ENCODE measurements at places on chromosomes 11 and 22.

GRCh38 chr11:61281581-61282250 lies 13.4 kb downstream of the VWCE start:
- no peak for DNase-seq

DNA sequence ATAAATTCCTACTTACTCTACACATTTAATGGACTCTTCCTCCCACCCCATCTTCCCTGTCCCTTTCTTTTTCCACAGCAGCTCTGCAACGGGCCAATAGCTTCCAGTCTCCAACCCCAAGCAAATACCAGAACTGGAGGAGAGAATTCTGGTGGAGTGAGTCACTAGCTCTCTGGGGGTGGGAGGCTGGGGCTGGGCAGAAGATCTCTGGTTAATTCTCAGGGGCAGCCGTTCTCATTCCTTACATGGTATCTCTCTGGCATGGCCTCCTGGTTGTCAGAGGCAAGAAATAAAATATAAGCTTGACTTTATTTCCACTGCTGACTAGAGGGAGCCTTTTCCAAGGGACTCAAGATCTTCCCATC lies 90.4 kb upstream of the PARVA start:
- no peak for DNase-seq

GRCh38 chr11:11667056-11667455 lies 45.3 kb upstream of the GALNT18 start:
- no peak for DNase-seq

DNA sequence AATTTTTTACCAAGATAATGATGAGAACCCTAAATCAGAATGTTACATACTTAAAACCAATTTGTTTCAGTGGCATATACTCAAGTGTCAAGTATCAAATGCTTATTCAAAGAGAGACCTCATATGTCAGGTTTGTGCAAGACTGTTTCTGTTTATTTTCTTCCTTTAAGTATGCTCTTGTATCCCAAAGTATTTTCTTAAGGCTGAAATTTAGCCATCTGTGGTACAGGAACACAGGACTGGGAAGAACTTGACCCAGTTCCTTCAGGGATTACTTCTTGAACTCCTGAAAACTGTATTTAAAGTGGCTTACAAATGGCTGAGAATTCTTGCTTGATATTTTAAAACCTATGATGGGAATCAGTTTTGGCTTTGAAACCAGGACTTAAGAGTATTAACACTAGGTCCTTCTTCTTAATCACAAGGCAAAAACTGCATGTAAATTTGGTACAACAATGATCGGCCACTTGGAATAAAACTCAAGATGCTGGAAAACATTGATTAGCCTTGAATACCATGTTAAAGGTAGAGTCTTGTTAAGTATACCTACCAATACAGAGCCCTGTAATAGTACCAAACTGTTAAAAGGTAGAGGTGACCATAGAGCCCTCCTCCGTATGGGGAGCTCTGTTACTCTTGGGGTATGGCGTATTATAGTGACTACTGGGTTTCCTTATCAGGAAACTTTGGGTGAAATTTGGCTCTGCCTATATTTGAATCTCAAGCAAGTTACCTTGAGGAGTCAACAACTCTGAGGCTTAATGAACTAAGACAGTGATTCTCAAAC lies 95.9 kb downstream of the BLID start:
- DNase-seq: no peak

GRCh38 chr22:37696657-37697537 lies at the start of gene TRIOBP:
Gene TRIOBP (plus strand): TSS chr22:37697048. CDS start chr22:37701366, 4,318 bp downstream.
- DNase-seq: peak; percentile 67

- DNase-seq: no peak
Observed at GRCh38 chr11:18798799-18799469, 7.3 kb upstream of the PTPN5 start.

DNA sequence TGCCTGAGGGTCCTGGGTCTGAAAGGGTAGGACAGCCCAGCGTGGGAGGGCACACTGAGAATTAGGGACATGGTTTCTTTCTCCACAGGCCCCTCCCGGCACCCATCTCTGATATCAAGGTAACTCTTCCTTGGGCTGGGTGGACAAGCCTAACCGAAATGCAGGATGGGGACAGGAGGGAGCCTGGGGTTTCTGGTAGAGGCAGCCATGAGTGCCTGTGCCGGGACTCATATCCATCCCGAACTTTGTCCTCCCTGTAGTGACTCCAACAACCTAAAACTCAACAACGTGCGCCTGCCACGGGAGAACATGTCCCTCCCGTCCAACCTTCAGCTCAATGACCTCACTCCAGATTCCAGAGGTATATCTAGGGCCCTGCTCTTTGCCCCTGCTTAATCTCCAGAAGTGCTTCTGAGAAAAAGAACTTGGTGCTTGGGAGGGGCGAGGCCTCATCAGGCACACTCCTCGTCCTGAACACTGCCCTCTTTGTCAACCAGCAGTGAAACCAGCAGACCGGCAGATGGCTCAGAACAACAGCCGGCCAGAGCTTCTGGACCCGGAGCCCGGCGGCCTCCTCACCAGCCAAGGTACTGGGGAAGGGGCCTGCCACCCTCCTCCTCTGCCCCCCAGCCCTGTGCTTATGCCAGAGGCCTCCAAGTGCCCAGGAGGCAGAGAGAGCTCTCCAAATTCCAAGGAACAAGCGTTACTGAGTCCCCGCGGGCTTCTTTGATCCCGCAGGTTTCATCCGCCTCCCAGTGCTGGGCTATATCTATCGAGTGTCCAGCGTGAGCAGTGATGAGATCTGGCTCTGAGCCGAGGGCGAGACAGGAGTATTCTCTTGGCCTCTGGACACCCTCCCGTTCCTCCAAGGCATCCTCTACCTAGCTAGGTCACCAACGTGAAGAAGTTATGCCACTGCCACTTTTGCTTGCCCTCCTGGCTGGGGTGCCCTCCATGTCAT lies 3.1 kb downstream of the TMEM25 start:
- no peak for DNase-seq

- DNase-seq: no peak
Observed at GRCh38 chr11:73210916-73211667, 7.0 kb upstream of the P2RY2 start.

DNA sequence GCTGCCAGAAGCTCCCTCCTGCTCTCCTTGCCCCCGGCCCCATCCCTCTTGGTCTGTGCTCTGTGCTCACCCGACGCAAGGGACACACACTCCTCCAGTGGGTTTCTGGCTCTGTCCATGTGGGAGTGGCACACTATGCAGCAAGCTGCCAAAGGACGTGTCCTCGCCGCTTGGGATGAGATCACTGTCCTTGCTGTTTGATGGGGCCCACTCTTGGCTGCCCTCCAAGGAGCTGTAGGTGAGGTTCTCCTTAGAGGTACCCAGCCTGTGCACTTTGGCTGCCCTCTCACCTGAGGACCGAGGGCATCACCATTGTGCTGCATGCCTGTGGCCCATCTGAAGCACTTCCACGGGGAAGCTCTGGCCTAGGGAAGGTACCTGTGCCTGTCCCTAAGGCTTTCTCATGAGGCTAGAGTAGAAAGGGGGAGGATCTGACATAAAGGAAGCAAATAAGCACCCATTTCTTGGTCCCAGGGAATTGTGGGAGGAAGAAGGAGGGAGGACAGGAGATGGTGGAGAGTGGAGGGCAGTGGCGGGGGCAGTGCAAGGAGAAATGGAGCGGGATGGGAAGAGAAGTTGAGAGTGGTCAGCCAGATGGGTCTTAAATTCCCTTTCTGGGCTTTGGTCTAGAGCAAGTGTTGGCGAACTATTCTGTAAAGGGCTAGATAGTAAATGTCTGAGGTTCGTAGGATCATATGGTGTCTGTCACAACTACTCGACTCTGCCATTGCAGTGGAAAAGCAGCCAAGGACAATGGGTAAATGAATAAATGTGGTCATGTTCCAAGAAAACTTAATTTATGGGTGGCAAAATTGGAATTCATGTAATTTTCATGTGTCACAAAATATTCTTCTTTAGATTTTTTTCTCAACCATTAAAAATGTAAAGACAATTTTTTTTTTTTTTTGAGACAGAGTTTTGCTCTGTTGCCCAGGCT lies 47.0 kb upstream of the AMPD3 start:
- no peak for DNase-seq

DNA sequence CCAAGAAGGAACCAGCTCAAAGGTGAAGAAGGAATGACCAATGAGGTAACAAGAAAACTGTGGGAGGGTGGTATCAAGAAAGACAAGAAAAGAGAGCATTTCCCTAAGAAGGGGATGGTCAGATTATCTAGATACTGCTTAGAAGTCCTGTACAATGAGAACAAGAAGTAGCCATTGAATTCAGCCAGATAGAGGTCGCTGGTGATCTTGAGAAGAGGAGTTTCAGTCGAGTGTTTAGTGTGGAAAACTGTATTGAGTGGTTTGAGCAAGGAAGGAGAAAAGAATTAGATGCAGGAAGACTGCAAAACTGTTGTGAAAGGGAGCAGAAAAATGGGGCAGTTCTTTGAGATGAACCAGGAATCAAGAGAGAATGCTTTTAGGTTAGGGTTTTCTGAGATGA lies 74.6 kb upstream of the FAT3 start:
- DNase-seq: no peak

DNA sequence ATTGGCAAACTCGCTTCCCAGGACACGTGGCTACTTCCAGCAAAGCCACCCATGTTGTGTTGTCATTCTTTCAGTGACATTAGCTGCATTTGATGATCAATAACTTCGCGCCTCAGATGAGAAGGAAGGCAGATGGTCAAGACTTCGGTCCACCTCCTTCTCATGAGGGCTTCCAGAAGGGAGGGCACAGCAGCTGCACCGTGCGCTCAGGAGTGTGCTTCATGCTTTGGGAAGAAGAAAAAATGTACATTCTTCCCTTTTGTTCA lies 25.3 kb downstream of the IGLL5 start:
- no peak for DNase-seq

DNA sequence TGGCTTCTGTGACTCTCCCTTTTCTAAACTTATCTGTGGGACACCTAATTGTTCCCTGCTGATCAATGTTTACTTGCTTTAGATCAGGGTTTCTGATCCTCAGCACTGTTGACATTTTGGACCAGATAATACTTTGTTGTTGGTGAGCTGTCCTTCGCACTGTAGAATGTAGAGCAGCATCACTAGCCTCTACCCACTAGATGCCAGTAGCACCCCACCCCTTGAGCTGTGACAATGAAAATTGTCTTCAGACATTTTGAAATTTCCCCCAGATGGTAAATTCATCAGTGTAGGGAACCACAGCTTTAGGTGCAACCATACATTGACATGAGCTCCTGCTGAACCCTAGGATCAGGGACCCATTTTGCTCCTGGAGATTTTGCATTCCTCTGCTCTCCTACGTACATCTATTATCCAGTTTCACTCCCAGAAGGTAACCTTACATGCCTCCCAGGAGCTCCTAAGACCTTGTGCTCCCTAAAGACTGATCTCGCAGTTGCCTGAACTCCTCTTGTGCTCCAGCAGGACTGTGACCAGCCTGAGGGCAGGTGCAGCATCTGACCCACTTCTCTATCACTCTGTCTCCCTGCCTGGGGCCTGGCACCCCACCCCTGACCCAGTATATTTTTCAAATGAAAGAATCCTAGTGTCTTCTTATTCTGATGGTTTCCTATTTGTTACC lies 107.8 kb downstream of the FAR1 start:
- DNase-seq: no peak

Data from stimulated activated CD4-positive, alpha-beta T cell treated with anti-CD3 and anti-CD28 coated beads, Interleukin-1b, Interleukin-23, amount 100 ng/mL, for 1 hour (primary cell).